Activated T-cell treated with anti-CD3 and anti-CD28 coated beads, Interleukin-2, amount 50 U/mL, for 48 hours (primary cell): ENCODE measurements at places on chromosomes 6 and 20.

DNA sequence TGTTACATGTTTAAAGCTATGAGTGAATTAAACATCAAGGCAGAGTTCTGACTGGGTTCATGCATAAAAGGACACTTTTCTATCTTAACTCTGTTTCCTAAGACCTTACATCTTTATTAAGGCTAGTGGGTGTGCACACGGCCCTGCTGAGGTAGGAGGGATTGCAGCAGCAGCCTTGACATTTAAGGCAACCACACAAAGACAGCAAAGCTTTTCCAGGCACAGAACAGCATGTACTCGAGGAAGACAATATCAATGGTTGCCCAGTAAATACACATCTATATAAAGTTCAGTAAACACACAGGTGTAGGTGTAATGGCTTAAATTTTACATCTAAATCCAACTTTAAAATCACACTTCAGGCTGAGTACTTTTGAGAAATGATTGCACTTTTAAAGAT, 79.8 kb upstream of the LOC128125822 start:
- no peak for DNase-seq

- peak; percentile 78 for DNase-seq
Observed at GRCh38 chr6:137699031-137699683, 167.9 kb upstream of the TNFAIP3 start.

- no peak for DNase-seq
Observed at GRCh38 chr6:148440877-148441453, 98.3 kb downstream of the SASH1 start.

DNA sequence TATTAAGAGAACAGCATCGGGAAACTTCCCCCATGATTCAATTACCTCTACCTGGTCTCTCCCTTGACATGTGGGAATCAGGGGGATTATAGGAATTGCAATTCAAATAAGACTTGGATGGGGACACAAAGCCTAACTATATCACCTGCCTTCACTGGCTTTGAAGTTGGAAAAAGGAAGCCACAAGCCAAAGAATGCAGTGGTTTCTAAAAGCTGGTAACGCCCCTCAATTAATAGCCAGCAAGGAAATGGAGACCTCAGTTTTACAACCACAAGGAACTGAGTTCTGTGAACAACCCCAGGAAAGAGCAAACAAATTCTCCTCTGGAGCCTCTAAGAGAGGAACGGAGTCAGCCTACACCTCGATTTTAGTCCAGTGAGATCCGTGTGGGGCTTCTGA, 244.1 kb downstream of the TFAP2A start:
- DNase-seq, result no peak

DNA sequence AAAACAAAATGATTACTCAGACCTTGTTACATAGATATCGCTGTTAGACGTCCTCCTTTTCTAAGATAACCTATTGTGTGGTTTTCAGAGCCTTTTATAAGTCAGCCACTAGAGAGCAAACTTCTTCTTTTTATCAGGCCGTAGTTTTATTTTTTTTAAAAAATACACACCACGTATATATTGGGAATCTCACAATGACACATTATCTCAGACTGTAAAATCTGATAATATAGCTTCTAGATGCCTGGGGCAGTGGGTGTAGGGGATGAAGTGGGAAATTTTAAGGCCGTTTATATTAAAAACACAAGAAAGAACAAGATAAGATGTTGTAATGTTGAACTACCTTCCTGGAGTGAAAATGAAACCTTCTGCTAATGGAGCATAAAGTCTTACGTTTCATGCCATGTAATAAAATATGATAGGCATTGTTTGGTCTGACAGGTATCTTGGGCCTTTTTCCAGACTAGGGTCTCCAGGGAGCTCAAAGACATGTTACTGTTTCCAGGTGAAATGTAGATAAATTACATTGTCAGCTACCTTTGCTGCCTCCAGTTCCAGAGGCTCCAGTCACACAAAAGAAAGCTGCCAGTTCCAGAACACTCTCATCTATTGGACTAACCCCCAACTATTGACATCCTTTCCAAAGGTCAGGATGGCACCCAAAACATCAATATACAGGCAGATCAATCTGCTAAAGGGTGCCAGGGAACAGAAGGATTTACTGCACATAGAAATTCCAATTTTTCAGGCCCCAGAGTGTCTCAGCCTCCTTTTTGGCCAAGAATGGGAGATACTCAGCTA, 130.2 kb upstream of the AKIRIN2 start:
- DNase-seq, result no peak

GRCh38 chr6:35967076-35967774, 46.3 kb upstream of the SRPK1 start:
- no peak for DNase-seq

DNA sequence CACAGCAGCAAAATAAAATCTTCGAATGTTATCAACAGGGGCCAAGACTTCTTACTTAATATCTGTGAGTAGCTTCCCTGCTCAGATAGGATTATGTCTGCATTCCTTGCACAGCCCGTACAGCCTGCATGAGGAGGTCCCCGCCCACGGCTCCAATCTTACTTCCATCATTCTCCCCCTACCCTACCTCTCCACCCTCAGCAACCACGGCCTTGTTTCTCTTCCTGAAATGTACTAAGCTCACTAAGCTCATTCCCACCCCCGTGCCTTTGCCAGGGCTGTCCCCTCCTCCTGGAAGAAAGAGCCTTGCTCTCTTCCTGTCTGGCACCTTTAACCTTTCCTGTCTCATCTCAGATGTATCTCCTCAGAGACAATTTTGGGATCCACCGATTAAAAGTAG, 120.4 kb downstream of the BCAS1 start:
- no peak for DNase-seq

GRCh38 chr20:57891014-57891413, 181.2 kb upstream of the PMEPA1 start:
- DNase-seq, result no peak

GRCh38 chr6:44439270-44440045, 52.0 kb downstream of the CDC5L start:
- no peak for DNase-seq

DNA sequence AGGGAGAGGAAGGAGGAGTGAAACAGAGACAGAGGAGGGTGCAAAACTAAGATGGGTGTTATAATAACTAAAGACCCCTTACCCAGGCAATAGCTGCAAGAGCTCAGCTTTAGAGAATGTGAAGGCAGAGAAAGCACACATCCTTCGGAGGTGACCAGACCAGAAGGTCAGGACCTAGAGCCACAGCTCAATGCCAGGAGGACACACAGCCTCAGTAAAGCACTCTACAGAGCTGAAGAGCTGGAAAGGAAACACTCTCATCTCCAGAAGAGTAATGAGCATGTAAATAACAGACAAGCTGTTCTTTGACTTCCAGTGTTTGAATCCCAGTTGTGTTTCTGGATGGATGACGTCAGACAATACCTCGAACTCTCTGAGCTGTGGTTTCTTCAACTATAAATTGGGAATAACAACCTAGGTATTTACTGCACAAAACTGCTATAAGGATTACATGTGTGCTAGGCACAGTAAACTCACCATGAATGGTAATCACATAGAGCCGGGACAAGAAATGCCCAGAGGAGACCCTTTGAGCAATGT, 63.2 kb downstream of the MAP3K5 start:
- DNase-seq, result no peak

- DNase-seq, result no peak
Observed at GRCh38 chr6:45815466-45816125, 200.1 kb downstream of the CLIC5 start.

GRCh38 chr6:45714741-45715507, 300.7 kb downstream of the CLIC5 start:
- DNase-seq, result no peak

- DNase-seq, result no peak
Observed at GRCh38 chr6:74993136-74993535, 212.7 kb downstream of the COL12A1 start.

DNA sequence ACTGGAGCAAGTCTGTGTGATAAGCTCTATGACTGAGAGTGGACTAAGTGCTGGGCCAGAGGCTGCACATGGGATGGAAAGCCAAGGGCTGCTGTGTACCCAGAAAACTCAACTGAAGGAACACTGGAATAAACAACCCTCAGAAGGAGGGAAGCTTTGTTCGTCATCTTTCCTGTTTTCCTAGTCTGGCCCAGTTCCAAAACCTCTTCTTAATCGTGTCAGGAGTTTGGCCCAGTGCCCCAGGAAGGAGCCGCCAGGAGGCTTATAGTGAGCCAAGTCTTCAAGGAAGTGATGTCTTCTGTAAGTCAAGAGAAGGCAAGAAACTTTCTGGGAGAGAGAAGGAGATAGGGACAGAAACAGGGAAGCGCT, 23.3 kb upstream of the TOP1 start:
- DNase-seq, result no peak

DNA sequence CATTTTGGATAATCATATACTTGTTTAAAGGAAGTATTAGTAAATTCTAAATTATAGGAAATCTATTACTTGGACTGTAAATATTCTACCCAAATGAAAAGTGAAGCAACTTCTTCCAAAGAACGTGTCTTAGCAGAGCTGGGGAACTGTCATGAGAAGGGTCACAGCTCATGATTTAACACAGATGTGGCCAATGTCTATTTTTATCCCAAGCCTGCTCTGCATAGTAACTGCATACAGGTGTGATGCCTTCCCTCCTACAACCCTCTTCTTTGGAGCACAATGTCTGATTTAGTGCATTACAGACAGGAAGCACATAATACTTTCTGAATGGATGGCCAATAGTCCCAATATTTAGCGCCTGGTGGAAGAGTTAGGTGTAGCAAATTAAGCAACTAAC, 138.7 kb upstream of the THEMIS start:
- no peak for DNase-seq

- no peak for DNase-seq
Observed at GRCh38 chr20:6708010-6708409, 59.5 kb upstream of the BMP2 start.

DNA sequence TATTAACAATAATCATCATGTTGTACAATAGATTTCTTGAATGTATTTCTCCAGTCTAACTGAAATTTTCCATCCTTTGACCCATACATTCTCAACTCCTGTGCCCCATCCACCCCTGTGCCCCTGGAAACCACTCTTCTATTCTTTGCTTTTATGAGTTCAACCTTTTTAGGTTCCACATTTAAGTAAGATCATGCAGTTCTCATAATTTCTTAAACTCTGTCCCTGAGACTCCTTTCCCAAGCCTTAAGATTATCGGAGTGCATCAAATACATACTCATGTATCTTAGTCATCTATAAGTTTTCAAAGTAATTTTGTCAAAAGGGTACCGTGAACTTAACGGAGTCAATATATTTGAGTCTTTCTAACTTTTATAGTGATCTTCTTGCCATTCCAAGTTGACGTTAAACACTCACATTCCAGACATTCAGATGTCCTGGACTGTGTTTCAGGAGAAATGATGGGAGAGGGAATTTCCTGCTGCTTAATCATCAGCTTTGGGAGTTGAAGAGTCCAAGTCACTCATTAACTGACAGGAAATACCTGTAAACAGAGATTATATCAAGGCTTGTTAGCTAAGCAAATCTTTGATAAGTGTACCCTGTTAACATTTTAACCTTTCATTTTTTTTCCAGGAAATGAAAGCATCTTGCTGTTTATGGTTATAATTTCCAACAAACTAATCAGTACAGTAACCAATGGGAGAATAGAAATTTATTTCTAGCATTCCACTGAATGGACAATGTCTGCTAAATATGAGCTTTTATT, 73.3 kb downstream of the ADGRG6 start:
- no peak for DNase-seq

DNA sequence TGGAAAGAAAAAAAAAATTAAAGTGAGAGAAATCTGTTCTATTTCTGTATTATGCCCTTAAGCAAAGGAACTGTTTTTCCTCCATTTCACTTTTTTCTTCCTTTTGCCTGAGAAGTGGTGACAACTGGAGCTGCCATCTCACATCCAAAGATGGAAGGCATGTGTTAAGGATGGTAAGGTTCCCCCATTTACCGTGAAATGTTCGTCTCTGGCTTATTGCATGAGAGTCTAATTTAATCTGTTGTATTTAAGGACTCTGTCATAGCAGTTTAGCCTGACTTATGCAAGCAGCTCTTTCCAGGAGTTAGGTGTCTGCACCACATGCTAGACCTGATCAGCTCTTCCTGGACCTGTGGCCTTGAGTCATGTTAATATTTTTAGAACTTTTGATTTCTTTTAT, 389.5 kb upstream of the MAP3K7 start:
- no peak for DNase-seq

DNA sequence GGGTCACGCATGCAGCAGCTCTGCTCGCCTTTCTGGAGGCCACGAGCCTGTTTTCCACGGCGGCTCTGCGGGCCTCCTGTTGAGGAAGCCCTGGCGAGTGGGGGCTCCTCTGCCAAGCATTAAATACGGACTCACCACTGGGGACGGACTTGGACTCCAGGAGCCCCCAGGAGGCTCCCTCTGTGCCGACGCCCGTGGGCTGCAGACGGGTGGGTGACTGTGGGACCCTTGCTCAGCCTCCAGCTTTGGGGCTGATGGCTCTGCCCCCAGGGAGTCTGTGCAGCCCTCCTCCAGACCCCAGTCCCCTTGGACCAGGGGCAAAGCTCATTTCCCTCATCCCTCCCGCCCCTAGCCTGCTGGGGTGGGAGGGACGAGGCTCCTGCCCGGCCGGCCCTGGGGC, 236.2 kb downstream of the TAF4 start:
- no peak for DNase-seq

GRCh38 chr6:47452899-47453298, 24.7 kb upstream of the CD2AP start:
- DNase-seq, result no peak

- DNase-seq, result peak; percentile 76
Observed at GRCh38 chr6:166097914-166098522, 69.6 kb downstream of the TBXT start.

DNA sequence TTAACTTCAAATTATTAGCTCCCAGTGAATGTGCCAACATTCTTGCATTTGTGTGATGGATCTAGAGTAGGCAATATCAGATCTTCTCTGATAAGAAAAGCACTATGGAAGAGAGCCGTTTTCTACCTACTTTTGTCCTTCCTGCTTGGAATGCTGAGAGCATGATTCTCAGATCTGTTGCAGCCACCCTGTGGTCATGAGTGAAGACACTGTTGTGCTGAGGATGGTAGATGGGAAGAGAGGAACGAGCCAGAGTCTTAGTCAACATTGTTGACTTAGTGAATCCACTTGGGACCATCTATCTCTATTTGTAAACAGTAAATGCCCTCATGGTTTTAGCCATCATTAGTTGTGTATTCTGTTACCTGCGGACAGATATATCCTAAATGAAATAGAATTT, 202.6 kb downstream of the CD109 start:
- no peak for DNase-seq
